ENCODE measurements at places on chromosomes 13 and 19. TPM values are rescaled to one million over a fixed set of nuclear protein-coding genes. Genes with fewer than 3 reads are reported as not detected.

ZNF264 gene
- 38.9 TPM for total RNA-seq

OSCAR gene
- 0.07 TPM for total RNA-seq

BSG gene
- total RNA-seq: 352 TPM

STAP2 gene
- total RNA-seq: 8.1 TPM

CRTC1 gene
- 1.1 TPM for total RNA-seq

IGSF23 gene
- 0.25 TPM for total RNA-seq

LGALS7B gene
- not detected for total RNA-seq

MEDAG gene
- total RNA-seq: 21.6 TPM

TMEM238 gene
- total RNA-seq: 0.21 TPM

SHISA2 gene
- total RNA-seq: 4.3 TPM

F10 gene
- total RNA-seq: 0.13 TPM

KIR2DL4 gene
- total RNA-seq: not detected

KLK3 gene
- not detected for total RNA-seq

NCCRP1 gene
- not detected for total RNA-seq

PLD3 gene
- total RNA-seq: 91.0 TPM

FLT1 gene
- 110 TPM for total RNA-seq

FCAR gene
- not detected for total RNA-seq

ZNF534 gene
- total RNA-seq: not detected

FUT2 gene
- total RNA-seq: not detected

ZNF222 gene
- total RNA-seq: 6.7 TPM

TMEM150B gene
- total RNA-seq: not detected

RAB3A gene
- 0.99 TPM for total RNA-seq

PROZ gene
- total RNA-seq: not detected

WASF3 gene
- total RNA-seq: 16.2 TPM

SLAIN1 gene
- 9.2 TPM for total RNA-seq

TEAD2 gene
- total RNA-seq: 46.5 TPM

LRRC8E gene
- 2.0 TPM for total RNA-seq

C1QTNF9B gene
- total RNA-seq: not detected

ZNF320 gene
- total RNA-seq: 7.5 TPM

SKA3 gene
- total RNA-seq: 10.7 TPM

PROSER1 gene
- 12.8 TPM for total RNA-seq
